ENCODE measurements at places on chromosomes 1 and 21.

DNA sequence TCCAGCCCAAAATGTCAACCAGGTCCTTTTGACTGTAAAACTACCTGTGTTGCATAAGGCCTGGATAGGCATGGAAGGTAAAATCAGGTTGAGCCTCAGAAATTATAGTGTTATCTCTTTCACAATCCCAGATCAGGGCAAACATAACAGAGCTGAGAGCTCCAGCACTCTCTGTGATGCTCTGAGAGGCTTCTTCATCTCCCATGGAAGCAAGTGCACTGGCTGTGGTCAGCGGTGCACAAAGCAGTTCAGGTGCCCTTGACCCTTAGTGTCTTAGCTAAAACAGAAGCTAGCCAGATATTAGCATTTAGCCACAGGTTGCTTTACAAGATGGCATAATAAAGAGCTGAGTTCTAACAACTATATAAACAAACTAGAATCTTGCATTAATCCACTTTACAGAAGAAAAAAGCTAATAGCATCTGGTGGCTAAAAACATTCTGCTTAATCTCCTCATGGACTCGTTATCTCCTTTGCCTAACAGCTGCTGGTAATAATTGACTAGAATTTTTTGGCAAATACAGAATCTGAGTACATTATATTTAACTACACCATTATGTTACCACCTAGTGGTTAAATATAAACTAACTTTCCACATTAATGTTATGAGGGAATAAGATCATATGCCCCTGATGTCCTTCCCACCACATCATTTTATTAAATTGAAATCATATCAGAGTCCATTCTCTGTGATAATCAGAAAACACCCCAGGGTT, 25.6 kb upstream of the POGK start:
- no peak for DNase-seq

DNA sequence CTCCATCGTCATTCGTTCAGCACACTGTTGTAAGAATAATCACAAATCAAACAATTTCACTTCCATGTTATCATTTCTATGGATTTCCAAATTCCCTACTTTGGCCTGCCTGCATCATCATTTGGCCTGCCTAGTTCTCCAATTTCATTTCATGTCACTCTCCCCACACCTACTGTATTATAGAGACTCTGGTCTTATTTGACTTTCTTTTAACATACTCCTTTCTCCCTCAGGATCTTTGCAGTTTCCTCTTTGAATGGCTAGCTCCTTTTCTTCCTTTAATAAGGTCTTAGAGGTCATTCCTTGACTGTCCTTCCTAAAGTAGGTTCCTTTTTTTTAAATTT, 36.3 kb upstream of the PODN start:
- DNase-seq: no peak

DNA sequence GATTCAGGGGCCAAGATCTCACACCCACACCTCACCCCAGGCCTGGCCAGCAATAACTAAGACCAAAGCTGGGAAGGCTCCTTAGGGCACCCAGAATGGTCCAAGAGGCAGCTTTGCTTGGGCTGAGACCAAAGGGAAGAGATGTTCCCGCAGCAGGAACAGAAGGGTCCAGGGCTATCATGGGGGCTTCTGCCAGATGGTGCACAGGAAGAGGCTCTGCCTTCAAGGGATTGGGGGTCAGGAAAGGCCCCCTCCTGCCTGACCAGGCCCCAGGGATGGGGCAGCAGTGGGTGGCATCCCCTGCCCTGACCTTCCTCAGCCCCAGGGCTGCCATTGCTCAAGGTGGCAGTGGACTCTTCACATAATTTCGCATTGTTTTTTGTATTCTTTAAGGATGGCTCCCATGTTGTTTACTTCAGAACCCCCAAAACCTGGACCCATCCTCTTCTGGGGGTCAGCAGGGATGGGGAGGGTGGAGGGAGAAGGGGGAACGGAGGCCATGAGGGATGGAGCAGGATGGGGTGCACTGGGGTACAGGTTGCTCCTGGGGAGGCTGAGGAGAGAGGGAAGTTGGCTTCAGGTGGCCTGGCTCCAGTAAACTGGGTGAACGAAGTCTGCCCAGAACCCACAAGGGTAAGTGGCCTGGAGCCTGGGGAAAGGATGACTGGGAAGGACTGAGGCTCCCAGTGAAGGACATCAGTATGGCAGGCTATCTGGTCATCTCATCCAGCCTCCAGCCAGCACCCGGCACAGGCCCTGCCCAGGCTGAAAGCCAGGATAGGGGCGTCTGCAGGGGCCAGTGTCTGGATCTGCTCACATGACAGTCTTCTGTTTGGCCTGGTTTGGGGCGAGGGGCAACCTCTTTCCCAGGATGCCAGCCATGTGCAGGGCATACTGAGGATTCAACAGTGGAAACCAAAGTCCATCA, 2.6 kb upstream of the NADK start:
- no peak for DNase-seq

DNA sequence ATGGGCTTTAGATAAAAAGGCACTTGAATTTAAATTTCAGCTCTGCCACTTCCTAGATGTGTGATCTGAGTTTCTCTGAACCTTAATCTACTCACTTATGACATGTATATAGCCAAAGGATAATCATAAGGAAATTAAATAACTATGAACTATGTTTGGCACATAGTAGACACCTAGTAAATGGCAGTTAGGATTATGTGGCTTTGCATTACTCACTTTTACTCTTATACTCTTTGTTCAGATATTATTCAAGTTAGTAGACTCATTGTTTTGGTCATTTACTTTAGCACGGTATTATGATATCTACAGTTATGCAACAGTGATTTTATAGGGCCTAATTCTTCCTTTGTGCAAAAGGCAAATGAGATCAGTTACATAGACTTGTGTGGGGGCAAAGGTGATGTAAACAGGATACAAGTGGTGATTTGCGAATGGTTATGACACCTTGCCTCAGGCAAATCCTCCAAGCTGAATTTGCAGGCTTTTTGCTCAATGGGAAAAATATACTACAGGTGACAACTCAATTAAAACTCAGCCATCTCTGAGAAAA, 297.2 kb upstream of the PBX1 start:
- DNase-seq: no peak

GRCh38 chr1:58769809-58770320, 14.0 kb downstream of the JUN start:
- DNase-seq: no peak

DNA sequence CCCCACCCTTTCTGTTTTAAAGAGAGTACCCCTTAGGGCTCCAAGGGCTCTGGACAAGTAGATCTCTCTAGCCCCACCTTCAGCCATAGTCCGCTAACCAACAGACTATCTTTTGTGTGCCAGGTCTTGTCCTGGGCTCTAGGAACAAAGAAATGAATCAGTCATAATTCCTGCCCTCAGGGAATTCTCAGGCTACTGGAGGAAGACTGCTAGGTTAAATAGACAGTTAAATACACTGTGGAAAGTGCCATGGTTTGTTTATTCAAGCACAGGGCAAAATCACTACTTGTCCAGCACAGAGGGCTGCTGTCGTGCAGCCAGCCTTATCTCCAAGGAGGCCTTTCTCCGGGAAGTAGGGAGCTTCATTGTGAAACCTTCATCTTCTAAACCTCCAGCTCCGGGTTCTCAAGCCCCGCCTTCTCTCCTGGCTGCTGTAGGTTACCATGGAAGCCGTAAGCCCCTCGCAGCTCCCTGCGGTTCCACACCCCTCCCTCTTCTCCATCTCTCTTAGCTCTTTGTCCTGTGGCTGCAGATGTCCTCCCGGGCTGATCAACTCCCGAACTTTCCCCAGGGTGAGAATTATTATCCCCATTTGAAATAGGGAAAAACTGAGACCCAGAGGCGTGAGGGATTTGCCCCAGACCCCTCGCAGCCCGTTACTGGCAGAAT, 29.8 kb downstream of the SHISAL2A start:
- no peak for DNase-seq
